ENCODE measurements at places on chromosomes 11 and 22.
A peak's percentile ranks its signal among the peaks of the same experiment; 100 is the strongest.

GRCh38 chr11:102810950-102811660, 13.1 kb upstream of the MMP1 start:
- no peak for DNase-seq

DNA sequence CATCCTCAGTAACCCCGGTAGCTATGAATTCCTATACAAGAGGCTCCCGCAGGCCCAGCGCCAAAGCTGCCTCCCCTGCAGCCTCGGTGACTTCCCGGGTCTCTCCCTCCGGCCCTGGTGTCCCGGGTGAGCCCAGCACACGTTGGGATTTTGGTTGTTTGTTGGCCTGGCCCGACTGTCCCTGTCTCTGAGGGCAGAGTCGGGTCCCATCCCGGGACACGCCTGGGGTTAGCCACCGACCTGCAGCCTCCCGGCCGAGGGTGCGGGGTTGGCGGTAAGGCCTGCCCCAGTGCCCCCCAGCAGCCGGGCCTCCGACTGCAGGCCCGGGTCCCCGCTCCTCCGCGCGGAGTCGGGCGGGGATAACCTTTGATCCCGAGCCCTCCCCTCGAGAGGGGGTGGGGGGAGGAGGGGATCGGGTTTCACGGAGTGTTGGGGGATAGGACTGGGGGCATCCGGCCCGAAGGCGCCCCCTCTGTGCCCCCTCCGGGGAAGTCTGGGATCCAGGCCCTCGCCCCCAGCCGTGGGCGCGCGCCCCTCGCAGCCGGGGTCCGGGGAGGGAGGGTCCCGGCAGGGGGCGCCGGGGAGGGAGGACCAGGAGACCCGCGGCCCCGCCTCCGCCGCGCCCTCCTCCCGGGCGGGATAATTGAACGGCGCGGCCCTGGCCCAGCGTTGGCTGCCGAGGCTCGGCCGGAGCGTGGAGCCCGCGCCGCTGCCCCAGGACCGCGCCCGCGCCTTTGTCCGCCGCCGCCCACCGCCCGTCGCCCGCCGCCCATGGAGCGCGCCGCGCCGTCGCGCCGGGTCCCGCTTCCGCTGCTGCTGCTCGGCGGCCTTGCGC, at the start of gene FBLN1:
Gene FBLN1, plus strand, starts transcription at position 669 of the 835 bp plus-strand sequence. Its CDS starts 103 bp downstream, at position 772.
- DNase-seq = peak; percentile 63

DNA sequence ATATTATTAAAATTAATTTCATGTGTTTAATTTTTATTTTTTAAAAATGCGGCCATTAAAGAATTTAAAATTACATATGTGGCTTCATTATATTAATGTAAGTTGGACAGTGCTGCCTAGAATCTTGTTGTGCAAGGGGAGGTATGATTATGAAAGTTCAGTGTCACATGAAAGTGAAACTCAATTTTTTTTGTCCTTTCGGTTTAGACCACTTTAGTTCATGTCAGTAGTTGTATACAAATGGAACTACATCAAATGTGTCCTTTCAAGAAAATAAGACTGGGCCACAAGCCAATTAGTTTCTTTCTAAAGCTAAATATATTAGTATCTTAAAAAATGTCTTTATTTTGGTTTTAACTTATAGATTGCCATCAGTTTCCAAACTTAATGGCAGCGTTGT, 35.7 kb downstream of the TBCEL start:
- no peak for DNase-seq

GRCh38 chr11:61588728-61589191, 7.9 kb upstream of the SYT7 start:
- DNase-seq = no peak

DNA sequence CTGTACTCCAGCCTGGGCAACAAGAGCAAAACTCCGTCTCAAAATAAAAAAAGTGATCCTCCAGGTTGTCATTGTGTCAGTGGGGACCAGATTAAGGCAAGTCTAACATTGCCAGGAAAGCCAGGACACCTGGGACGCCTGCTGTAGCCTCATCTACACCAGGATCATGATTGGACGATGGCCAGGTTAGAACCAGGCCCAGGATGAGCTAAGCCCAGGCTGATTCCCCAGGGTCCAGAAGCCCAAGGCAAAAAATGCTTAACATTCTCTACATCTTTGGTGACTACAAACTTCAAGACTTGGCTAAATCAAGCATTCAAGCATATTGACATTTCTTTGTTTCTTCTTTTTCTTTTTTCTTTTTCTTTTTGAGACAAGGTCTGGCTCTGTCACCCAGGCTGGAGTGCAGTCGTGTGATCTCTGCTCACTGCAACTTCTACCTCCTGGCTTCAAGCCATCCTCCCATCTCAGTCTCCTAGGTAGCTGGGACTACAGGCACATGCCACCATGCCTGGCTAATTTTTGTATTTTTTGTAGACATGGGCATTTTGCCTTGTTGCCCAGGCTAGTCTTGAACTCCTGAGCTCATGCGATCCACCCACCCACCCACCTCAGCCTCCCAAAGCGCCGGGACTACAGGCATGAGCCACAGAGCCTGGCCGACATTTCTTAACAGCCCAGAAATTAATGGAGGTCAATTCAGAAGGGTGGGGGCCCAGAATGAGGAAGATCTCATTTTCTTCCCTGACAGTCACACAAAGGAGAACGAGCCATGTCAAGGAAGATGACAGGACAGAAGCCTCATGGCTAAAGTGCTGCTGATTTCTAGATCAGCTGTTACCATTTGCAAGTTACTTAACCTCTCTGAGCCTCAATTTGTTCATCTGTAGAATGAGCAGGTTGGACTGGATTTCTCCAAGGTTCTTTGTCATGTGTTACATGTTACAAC, 12.5 kb upstream of the PTPRJ start:
- DNase-seq = no peak
